ENCODE measurements at places on chromosomes 2 and 18. TPM values are rescaled to one million over a fixed set of nuclear protein-coding genes. Genes with fewer than 3 reads are reported as not detected.

The RAD51AP2 gene
- not detected for total RNA-seq

The GPBAR1 gene
- 4.3 TPM for total RNA-seq

The IL37 gene
- 1.1 TPM for total RNA-seq

The POTEJ gene
- not detected for total RNA-seq

The ALK gene
- total RNA-seq, result 0.65 TPM

The UGT1A5 gene
- total RNA-seq, result 0.10 TPM

The DOK6 gene
- total RNA-seq, result 5.3 TPM

The FSIP2 gene
- 2.0 TPM for total RNA-seq

The CXCR4 gene
- 54.9 TPM for total RNA-seq

The MYL12A gene
- 532 TPM for total RNA-seq

The CCL20 gene
- total RNA-seq, result 15.7 TPM

The UGT1A8 gene
- not detected for total RNA-seq

The CABLES1 gene
- total RNA-seq, result 35.4 TPM

The D2HGDH gene
- 33.4 TPM for total RNA-seq

The ABCB11 gene
- total RNA-seq, result not detected

The YES1 gene
- total RNA-seq, result 41.9 TPM

The CGREF1 gene
- total RNA-seq, result 2.8 TPM

The TDRD15 gene
- total RNA-seq, result not detected

The FSHR gene
- not detected for total RNA-seq

The SCN3A gene
- total RNA-seq, result 1.3 TPM

The CCT7 gene
- total RNA-seq, result 226 TPM

The SFT2D3 gene
- total RNA-seq, result 4.7 TPM

The KIAA2012 gene
- not detected for total RNA-seq

The CENPA gene
- 0.99 TPM for total RNA-seq

The SIGLEC15 gene
- 0.35 TPM for total RNA-seq

The SPP2 gene
- not detected for total RNA-seq

The TMEM163 gene
- 23.2 TPM for total RNA-seq

The AGXT gene
- total RNA-seq, result not detected

The VSNL1 gene
- 1.6 TPM for total RNA-seq

The FOXI3 gene
- total RNA-seq, result not detected

The LRRC30 gene
- not detected for total RNA-seq

The SLC19A3 gene
- total RNA-seq, result 6.2 TPM

The SKA1 gene
- total RNA-seq, result 3.4 TPM

The LCT gene
- total RNA-seq, result 0.09 TPM

The ARHGEF4 gene
- 1.7 TPM for total RNA-seq

The SERPINB13 gene
- total RNA-seq, result not detected

The CD8B2 gene
- not detected for total RNA-seq

The DLGAP1 gene
- total RNA-seq, result 3.6 TPM

The RPRM gene
- total RNA-seq, result 0.50 TPM

The VIT gene
- total RNA-seq, result 1.1 TPM

The HOXD12 gene
- not detected for total RNA-seq

The CTLA4 gene
- total RNA-seq, result 1.4 TPM

The CRYBA2 gene
- total RNA-seq, result not detected
